Inflammatory macrophage (primary cell): ENCODE measurements at places on chromosomes 6 and 20.

DNA sequence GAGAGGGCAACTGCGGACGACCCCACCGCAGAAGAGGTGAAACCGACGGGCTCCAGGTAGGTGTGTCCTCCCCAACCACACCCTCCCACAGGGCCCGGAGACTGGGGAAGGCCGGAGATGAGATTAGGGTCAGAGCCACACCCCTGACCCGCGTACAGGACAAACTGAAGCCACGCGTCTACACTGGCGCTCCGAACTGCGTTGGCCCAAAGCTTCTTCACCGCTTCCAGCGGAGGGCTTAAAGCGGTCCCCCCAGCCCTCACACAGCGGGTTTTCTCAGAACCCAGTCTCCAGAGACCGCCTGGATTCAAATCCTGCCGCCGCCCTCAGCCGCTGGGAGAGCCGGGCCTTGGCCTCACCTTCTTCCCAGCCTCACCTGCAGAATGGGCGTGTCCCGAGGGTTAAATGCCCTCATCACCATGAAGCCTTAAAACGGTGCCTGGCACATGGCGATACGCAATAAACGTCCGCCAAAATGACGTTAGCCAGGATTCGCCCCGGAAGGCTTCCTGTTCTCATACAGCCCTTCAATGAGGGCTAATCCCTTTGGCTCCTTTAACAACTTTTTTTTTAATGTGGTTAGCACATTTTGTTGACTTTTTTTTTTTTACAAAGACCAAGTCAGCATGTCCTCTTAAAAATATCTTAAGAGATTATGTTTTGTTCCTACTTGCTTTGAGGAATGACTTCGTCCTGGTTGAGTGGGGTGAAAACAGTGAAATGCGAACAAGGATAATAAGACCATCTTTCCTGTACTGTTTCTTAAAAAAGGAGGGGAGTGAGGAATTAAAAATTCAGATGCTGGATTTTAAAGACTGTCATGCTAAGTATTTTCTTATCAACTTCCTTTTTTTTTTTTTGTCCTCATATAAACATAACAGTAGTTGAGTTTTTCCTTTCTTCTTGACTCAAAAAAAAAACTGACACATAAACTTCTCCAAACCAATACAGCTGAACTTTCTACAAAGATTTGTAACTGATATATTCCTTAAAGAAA lies 15.1 kb upstream of the ZNF217 start:
- DNase-seq, result no peak

- no peak for DNase-seq
These were observed 136.4 kb upstream of the KCNG1 start for GRCh38 chr20:51159303-51159702.

- DNase-seq, result no peak
These were observed 170.9 kb downstream of the GJA10 start for GRCh38 chr6:90065173-90065572.

DNA sequence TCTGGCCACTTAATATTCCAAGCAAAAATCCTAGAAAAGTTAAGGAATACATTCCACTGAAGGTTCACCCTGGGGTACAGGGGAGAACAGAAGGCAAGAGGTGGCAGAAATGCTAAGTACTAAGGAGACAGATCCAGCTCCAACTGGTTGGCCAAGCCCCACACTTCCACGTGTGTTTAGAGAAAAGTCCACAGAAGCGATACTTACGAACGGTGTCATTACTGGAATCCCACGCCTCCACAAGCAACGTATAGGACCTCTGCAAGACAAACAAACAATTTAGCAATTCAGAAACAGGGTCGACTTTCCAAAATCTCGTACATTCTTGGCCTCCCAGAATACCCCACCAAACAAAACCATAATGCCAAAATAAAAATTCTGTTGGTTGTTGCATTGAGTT lies 10.0 kb downstream of the JAG1 start:
- DNase-seq, result no peak

DNA sequence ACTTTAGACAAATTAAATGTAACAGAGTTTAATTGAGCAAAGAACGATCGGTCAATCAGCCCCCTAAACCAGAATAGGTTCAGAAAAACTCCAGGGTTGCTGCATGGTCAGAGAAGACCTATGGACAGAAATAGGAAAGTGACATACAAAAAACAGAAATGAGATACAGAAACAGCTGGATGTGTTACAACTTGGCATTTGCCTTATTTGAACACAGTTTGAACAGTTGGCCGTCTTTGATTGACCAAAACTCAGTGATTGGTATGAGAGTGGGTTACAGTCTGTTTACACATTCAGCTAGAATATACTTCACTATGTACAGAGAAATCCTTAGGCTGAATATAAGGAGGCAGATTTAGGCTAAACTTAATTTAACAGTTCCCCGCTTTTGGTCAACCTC lies 19.9 kb downstream of the SRSF6 start:
- no peak for DNase-seq

DNA sequence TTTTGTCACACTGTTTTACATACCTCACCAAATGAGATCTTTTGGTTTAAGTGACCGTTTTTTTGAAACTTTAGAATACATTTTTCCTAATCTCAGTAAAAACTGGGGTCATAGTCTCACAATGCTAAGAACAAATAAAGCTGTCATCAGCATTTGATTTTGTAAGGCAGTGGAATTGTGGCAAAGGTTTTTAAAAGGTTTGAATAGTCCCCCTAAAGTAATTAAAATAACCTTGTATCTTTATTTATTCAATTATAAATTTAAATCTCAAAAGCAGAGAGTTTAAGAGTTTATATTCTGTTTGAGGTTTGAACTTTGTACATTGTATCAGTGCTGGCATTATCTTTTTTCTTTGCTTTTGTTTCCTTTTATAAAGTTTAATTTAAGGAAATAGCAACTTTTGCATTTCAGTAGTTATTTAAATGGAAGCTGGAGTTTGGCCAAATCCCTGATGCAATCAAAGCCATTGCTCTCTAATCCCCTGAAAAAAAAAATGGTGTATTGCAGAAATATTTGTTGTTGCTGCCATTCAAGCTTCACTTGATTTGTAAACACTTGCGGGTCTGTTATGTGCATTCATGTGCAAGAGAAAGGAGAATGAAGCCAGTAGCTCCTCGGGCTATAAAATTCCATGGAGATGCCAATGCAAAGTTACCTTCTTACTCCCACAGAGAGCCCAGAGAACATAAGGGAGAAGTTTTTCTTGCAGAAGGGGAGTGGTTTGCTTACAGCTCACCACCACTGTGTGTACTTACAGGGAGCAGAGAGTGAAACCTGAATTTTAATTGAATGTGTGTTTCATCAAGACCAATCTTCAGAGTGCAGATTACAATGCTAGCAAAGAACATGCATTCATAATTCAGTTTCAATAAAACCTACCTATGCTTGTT lies 391.8 kb downstream of the ARHGAP18 start:
- no peak for DNase-seq

- no peak for DNase-seq
These were observed 274.9 kb downstream of the HAO1 start for GRCh38 chr20:7665376-7665775.

DNA sequence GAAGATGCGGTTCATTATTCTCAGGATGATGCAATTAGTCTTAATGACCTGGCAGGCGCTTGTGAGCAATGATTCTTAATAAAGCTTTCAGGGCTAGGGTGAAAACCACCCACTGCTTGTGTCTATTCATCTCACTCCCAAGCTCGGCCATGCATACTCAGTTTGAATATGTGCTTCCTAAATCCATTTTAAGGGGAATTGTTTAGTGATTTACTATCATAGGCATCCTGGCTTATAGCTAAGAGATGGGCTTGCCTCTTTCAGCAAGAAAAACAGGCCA lies 141.1 kb upstream of the SLC24A3 start:
- no peak for DNase-seq

DNA sequence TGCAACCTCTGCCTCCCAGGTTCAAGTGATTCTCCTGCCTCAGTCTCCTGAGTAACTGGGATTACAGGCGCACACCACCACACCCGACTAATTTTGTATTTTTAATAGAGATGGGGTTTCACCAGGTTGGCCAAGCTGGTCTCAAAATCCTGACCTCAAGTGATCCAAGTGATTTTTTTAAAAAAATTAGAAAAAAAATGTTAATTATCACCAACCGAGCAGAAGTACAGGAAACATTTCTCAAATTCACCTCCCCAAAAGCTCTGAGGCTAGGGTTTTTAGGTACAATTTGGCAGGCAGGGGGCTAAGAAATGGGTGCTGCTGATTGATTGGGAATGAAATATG lies 14.9 kb upstream of the SLC22A16 start:
- DNase-seq, result no peak

DNA sequence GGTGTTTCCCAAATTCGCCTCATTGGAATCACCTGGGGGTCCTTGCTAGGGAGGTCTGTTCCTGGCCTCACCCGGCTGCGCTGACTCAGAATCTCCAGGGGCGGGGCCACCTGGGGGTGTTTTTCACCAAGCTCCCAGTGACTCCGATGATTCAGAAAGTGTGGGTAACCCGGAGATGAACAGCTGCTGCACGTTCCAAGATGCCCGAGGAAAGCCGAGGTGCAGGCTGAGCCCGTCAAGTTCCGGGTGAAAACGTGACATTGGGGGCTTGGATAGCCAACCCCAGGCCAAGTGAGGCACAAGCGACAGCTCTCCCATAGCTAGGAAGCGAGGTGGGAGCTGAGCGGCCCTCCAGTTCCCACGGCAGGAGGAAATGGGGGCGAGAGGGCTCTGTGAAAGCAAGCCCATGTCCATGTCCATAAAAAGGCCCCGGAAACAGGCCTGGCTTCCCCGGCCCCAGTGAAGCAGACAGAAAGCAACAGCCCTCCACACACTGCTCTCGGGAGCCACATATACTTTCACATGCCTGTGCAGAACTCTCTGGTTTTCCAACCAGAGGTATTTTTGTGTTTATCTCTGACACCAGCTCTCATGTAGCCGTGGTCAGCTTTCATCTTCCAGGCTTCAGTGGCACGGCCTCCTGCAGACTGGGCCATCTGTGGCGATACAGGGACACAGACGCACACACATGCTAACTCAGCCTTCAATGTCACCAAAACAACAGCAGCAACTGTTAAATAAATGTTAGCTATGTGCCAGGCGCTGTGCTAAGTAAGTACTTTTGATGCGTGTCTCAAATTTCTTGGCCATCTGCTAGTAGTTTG lies 90.7 kb upstream of the CCDC28A start:
- no peak for DNase-seq

- DNase-seq, result peak; percentile 76
These were observed 120.2 kb downstream of the MBOAT1 start for GRCh38 chr6:20092071-20092566.

- no peak for DNase-seq
These were observed 217.1 kb downstream of the SMOC2 start for GRCh38 chr6:168658059-168658458.

DNA sequence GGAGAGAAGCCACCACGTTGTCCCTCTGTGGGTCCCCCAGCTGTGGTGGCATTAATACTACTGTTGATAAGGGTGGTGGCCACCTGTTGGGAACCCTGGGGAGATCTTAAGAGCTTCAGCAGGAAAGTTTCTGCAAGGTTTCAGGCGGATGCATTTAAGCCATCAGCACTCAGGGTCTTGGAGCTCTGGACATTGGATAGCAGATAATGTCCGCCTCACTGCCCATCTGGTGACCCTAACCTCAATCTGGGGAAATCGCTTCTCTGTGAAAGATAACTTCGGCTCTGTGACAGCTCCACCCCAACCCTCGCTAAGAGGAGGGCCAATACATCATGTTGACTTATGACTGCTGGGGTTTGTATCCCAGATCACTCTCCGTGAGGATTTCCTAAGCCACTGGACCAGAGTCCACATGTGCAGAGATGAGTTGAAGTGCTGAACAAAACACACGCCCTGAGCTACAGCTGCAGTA lies 92.9 kb downstream of the FOXC1 start:
- no peak for DNase-seq

DNA sequence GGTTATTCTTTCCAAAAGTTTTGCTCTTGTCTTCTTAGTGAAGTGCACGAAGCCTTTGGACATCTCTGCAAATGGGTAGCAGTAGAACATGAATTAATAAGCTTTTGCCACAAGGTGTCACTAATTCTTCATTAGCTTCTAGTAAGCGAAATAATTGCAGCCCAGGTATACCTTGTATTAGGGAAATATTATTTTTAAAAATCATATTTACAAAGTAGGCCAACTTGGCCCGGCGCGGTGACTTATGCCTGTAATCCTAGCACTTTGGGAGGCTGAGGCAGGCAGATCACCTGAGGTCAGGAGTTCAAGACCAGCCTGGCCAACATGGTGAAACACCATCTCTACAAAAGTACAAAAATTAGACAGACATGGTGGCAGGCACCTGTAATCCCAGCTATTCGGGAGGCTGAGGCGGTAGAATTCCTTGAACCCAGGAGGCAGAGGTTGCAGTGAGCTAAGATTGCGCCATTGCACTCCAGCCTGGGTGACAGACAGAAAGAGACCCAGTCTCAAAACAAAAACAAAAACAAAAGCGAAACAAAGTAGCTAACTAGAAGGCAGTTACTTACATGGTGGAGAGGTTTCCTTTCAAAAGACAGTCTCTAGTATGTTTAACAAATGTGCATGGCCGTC lies 8.8 kb upstream of the RSPH3 start:
- peak; percentile 63 for DNase-seq

DNA sequence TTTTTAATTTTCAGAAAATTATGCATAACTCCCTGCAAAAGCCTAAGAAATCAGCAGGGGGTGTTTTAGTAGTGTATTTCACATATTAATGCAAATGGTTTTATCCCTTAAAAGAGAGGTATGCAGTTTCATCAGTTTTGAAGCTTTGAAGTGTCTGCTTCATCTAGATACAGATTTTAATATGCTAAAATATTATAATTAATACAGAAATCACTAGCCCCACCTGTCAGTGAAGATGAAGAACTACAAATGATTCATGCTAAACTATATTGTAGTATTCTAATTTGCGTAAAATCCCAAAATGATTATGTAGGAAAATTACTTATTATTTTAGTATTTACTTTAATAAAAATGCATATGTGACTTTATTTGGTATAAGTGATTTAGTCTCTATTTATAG lies 2.9 kb upstream of the TFB1M start:
- DNase-seq, result no peak

GRCh38 chr6:83464381-83465140 lies 33.7 kb upstream of the ME1 start:
- DNase-seq, result no peak

GRCh38 chr20:45052698-45053429 lies 48.1 kb downstream of the KCNS1 start:
- no peak for DNase-seq

GRCh38 chr20:46699651-46700359 lies 9.6 kb upstream of the SLC2A10 start:
- peak; percentile 53 for DNase-seq

DNA sequence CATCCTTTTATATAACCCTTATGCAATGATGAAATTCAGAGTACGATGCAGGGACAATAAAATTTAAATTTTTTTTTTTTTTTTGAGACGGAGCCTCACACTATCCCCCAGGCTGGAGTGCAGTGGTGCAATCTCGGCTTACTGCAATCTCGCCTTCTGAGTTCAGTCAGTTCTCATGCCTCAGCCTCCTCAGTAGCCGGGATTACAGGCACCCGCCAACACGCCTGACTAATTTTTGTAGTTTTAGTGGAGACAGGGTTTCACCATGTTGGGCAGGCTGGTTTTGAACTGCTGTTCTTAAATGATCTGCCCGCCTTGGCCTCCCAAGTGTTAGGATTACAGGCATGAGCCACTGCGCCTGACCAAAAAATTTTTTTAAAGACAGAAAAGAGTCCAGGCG lies 15.2 kb downstream of the MTO1 start:
- no peak for DNase-seq

- peak; percentile 40 for DNase-seq
These were observed 241.4 kb downstream of the IBTK start for GRCh38 chr6:82006027-82006738.

- DNase-seq, result no peak
These were observed 16.6 kb downstream of the POM121L2 start for GRCh38 chr6:27295301-27296079.

- DNase-seq, result peak; percentile 8
These were observed 1.7 kb downstream of the DIDO1 start for GRCh38 chr20:62924442-62925075.

- DNase-seq, result no peak
These were observed 695 bp downstream of the ARHGAP18 start for GRCh38 chr6:129709196-129709768.
